ENCODE measurements at places on chromosomes 2 and 18.

DNA sequence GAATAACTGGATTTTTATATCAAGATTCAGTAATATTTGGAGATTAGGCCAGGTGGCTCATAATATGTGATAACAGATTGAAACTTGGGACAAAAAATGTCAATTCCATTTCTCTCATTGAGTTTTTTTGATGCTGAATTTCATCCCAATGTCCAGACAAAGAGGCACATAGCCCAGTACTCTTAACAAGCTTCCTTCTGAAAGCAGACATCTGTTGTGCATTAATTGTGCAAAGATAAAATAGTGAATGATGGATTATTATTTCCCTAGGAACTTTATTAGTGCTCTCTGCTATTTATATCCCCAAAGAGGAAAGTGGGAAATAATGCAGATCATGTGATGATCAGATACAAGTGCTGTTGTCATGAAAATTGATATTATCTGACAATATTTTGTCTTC is 234.1 kb downstream of the CCDC102B start:
- no peak overlapping the region for H3K4me3 ChIP-seq
- no peaks in the 10 kb centered on the region for H3K4me1 ChIP-seq
- H3K27me3 ChIP-seq: no peaks in the 10 kb centered on the region

DNA sequence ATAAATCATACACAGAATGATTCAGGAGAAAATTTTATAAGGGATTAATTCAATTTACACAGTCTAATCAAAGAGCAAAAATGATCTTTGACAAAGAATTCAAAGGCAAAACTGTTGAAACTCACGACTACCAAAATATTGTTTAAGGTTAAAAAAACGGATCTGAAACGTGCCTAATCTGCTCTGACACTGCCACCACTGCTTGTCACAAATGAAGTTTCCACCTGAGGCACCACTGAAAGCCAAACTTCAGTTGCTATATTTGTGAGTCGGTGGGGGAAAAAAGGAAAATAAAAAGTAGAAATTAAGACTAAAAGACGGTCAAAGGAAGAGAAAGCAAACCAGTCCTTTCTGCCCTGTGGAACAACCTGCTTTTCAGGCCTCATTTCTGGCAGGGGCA is 140.6 kb upstream of the DNMT3A start:
- no peaks in the 10 kb centered on the region for H3K36me3 ChIP-seq
- peaks cover 10% of the 10 kb centered on the region for H3K4me1 ChIP-seq
- H3K4me3 ChIP-seq: no peak overlapping the region
- DNase-seq: no peak
- no peak overlapping the region for H3K27ac ChIP-seq
- no peaks in the 10 kb centered on the region for H3K27me3 ChIP-seq

- DNase-seq: peak; percentile 42
- H3K36me3 ChIP-seq: no peaks in the 10 kb centered on the region
- no peak overlapping the region for H3K27ac ChIP-seq
- H3K4me3 ChIP-seq: no peak overlapping the region
- no peaks in the 10 kb centered on the region for H3K4me1 ChIP-seq
Observed at GRCh38 chr2:113079131-113079530, 11.4 kb downstream of the IL1F10 start.

DNA sequence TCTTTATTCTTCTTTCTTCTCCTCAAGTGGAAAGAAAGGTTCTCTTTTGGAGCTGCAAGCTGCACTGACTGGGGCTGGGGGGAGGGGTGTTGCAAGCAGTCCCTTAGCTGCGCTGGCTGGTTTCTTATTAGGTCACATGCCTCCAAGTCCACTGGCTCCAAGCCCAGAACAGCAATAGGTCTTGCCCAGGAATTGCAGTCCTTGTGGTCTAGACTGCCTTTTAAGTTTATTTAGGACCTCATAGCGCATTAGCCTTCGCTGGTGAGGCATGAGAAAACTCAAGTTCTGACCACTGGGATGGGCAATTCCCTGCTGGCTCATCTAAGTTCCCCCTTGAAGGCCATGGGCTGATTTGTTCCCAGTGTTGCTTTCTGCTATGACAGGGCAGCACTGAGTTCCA is 138.6 kb upstream of the SCN7A start:
- no peaks in the 10 kb centered on the region for H3K27me3 ChIP-seq
- H3K27ac ChIP-seq: peak overlapping the region; percentile 44
- H3K4me3 ChIP-seq: no peak overlapping the region
- no peaks in the 10 kb centered on the region for H3K36me3 ChIP-seq

GRCh38 chr2:42893047-42893758 is 100.8 kb upstream of the HAAO start:
- DNase-seq: no peak
- H3K27me3 ChIP-seq: no peaks in the 10 kb centered on the region
- H3K27ac ChIP-seq: no peak overlapping the region

GRCh38 chr2:37191747-37192146 is 3.3 kb upstream of the SULT6B1 start:
- H3K36me3 ChIP-seq: no peaks in the 10 kb centered on the region
- no peak for DNase-seq
- H3K4me3 ChIP-seq: no peak overlapping the region
- H3K27me3 ChIP-seq: no peaks in the 10 kb centered on the region
- peaks cover 8% of the 10 kb centered on the region for H3K4me1 ChIP-seq

DNA sequence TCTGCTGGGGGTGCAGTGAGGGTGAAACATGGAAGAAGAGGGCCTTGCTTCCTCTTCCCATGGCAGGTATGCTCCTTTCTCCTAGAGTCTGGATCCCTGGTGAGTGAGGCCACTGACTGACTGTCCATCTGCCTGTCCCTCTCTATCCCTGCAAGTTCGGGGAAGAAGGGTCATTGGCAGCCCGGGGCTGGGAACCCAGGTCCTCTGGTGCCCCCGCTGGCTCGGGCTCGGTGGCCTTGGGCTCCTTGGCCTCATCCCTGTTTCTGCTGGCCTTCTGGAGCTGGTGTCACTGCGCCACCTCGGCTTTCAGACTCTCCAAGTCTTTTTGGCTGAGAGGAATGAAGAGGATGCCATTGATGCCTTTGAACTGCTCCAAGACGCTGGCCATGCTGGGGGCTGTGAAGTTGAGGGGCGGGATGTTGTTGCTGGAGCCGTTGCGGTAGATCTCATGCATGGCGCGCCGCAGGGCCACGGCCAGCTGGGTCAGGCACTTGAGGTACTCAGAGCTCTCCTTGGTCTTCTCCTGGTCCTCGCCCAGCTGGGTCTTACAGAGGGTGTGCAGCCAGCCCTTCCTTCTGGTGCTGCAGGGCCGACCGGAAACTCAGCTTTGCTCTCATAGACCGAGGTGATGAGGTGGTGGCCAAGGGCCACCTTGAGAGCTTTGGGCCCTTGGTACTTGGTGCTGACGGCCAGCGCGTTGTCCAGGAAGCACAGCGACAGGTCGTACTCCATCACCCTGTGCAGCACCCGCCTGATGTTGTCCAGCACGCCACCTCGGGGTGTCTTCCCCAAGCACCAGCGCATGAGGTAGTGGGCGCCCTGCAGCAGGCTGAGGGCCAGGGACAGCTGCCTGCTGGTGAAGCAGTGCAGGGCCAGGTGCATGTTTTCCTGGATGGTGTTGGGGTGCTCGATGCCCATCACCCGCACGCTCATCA is 6.3 kb downstream of the MEP1B start:
- no peak for DNase-seq
- no peaks in the 10 kb centered on the region for H3K4me1 ChIP-seq
- H3K4me3 ChIP-seq: no peak overlapping the region
- no peaks in the 10 kb centered on the region for H3K36me3 ChIP-seq
- no peaks in the 10 kb centered on the region for H3K27me3 ChIP-seq
- no peak overlapping the region for H3K27ac ChIP-seq

- no peaks in the 10 kb centered on the region for H3K27me3 ChIP-seq
- no peaks in the 10 kb centered on the region for H3K4me1 ChIP-seq
- no peak overlapping the region for H3K4me3 ChIP-seq
- H3K36me3 ChIP-seq: no peaks in the 10 kb centered on the region
Observed at GRCh38 chr2:223619486-223620129, 17.4 kb upstream of the SCG2 start.

DNA sequence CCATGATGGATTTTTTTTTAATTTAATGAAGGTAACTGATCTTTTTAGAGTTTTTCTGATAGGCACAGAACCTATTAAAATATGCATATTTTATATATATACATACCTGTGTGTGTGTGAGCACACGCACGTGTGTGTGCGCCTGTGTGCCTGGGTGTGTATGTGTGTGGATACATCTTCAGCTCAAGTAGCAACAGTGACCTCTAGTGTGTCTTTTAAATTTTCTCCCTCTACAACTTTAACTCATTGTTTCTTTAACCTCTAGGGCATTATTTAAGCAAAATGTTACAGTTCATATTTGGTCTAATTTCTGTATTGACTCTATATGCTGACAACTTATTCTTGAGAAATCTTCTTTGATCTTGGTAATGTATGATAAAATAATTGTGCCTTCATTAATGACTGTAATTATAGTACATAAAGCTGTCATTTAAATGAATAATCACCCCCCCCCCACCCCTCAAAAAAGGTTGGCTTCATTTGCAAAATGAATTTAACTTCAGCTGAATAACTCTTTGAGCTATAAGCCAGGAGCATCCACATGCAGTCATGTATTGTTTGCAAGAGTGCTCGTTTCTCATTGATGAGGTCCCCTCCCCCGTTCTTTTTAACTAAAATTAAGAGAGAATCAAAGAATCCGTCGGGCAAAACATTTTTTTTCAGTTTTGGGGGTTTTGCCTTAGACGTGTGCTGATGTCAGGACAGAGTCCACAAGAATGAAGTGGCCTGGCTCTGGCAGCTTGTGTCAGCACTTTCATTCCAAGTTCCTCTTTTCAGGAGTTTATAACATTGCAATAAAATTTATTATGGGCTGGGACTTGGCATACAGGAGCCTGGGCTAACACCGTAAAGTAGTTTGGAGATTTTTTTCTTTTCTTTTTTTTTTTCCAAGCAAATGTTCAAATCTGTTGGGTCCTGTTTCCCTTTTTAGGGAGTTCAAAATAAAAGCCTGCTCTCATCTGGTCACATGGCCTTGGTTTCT is 80.0 kb downstream of the ETAA1 start:
- H3K4me1 ChIP-seq: no peaks in the 10 kb centered on the region
- peak; percentile 41 for DNase-seq
- H3K27me3 ChIP-seq: no peaks in the 10 kb centered on the region
- H3K27ac ChIP-seq: no peak overlapping the region

- DNase-seq: no peak
- H3K27ac ChIP-seq: no peak overlapping the region
- H3K36me3 ChIP-seq: no peaks in the 10 kb centered on the region
- H3K4me3 ChIP-seq: no peak overlapping the region
Observed at GRCh38 chr2:157477919-157478318, 34.0 kb upstream of the CYTIP start.

DNA sequence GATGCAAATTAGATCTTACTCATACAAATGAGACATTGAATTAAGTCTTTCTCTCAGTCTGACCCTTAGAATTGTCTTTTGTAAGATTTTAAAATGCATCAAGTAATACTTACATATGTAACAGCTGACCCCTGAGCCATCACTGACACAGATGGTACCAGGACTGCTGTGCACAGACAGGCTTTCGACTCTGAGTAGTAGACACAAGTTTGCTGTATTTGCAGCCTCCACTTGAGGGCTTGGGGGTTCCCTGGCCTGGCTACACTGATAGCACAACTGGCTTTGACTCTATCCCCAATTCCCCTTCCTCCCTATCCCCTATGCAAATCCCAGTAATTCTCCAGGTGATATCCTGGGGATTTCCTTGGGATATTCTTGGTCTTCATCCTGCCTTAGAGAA is 200.7 kb downstream of the RPIA start:
- DNase-seq: no peak
- H3K4me3 ChIP-seq: no peak overlapping the region
- no peaks in the 10 kb centered on the region for H3K27me3 ChIP-seq
- no peaks in the 10 kb centered on the region for H3K36me3 ChIP-seq

GRCh38 chr2:138421315-138421970 is 80.1 kb upstream of the SPOPL start:
- no peaks in the 10 kb centered on the region for H3K36me3 ChIP-seq
- H3K27ac ChIP-seq: peak overlapping the region; percentile 17
- peak; percentile 44 for DNase-seq
- H3K27me3 ChIP-seq: no peaks in the 10 kb centered on the region
- peaks cover 4% of the 10 kb centered on the region for H3K4me1 ChIP-seq
- no peak overlapping the region for H3K4me3 ChIP-seq
